ENCODE measurements at places on chromosomes 1 and 21.
A peak's percentile ranks its signal among the peaks of the same experiment; 100 is the strongest.

DNA sequence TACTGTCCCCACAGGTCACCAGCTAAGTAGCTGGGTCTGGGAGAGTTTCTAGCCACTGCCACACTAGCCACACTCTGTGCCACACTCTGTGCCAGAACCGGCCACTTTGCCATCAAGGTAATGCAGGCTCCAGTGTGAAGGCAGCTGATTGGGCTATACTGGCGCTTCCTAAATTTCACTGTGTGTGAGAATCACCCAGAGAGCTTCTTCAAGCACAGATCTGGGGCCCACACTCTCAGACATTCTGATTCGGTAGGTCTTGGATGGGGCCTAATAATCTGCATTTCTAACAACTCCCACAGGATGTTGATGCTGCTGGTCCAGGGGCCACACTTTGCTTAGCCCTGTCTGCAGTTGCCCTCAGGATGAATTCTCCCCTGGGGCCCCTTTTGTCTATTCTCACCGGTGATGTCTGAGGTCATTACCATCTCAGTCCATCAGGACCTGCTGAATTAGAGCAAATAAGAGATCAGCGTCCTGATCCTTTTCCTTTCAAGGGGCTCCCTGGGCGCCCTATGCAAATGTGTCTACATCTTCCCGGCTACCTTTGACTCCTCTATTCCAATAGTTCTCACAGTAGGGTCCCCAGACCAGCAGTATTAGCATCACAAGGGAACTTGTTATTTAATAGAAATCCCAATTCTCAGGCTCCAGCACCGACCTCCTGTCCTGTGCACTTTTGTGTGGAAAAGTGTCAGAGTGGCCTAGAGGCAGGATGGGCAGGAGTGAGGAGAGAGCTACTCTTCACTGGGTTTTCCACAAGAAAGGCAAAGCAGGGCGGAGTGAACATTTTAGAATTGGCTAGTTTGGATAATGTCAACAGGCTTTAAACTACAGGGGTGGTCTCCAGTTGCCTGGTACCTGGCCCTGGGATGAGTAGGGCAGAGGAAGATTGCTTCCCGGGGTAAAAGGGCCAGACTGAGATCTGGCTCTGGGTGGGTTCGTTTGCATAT lies 24.7 kb upstream of the LRRN2 start:
- no peak overlapping the region for H3K27ac ChIP-seq
- DNase-seq, result no peak
- H3K27me3 ChIP-seq, result peaks cover 9% of the 10 kb centered on the region
- peaks cover 8% of the 10 kb centered on the region for H3K4me1 ChIP-seq
- no peak overlapping the region for H3K4me3 ChIP-seq

DNA sequence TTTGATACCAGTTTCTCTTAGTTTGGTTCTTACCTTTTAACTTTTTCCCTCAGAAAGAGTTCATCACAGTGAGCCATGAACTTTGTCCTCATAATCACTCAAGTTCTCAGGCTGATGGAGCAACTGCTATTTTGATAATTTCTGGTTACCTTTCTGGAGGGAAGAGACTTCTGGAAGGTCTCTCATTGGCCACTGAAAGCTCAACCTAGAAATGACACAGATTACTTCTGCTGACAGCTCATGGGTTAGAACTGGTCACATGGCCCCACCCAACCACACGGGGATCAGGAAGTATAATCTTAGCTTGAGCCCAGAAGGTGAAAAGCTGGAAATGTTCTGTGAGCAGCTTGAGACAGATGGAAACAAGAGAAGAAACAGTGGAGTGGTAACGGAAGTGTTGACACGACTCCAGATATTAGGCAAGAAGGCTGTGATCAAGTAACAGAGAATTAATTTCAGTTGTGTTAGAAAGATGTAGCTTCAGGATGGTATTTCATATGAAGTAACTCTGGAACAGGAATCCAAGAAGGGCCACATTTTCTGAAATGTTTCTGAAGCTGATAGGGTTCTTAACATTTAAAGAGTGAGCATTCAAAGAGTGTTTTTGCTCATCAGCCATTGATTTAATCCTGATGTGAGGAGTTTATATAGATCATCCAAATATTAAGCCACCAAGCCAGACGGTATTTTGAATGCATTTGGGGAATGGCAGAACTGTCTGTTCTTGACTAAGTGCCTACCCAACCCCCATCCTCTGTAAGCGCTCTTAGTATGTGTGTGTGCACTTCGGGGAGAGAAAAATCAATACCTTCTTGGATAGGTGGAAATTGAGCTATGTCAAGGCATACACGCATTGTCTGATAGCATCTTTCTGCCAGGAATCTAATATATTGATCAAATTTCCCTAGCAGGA lies 21.9 kb upstream of the XPR1 start:
- peak; percentile 81 for DNase-seq
- H3K27ac ChIP-seq, result peak overlapping the region; percentile 32
- no peaks in the 10 kb centered on the region for H3K27me3 ChIP-seq
- H3K4me1 ChIP-seq, result peaks cover 31% of the 10 kb centered on the region

GRCh38 chr1:63903947-63904610 lies 130.3 kb downstream of the ROR1 start:
- H3K27me3 ChIP-seq, result no peaks in the 10 kb centered on the region
- no peak for DNase-seq
- no peak overlapping the region for H3K4me3 ChIP-seq
- H3K27ac ChIP-seq, result no peak overlapping the region
- H3K4me1 ChIP-seq, result peaks cover 17% of the 10 kb centered on the region
- H3K36me3 ChIP-seq, result no peaks in the 10 kb centered on the region

DNA sequence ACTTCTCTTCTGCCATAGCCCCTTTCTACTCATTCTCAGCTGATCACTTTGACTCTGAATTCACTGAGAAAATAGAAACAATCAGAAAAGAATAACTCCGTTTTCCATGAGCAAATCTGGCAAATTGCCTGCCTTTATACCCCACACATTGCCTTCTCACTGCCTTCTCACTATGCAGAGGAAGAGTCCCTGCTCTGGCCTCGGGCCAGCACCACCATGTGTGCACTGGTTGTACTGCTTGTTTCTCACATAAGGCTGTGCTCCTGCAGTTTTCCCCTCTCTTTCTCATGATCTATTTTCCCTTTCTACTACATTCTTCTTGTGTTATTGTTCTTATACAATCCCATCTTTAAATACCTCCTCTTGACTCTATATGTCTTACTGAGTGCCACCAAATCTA lies 2.3 kb upstream of the HMGCS2 start:
- H3K27me3 ChIP-seq, result no peaks in the 10 kb centered on the region
- peaks cover 25% of the 10 kb centered on the region for H3K4me1 ChIP-seq
- H3K4me3 ChIP-seq, result no peak overlapping the region
- H3K27ac ChIP-seq, result no peak overlapping the region
- peak; percentile 32 for DNase-seq

GRCh38 chr1:77783141-77783540 lies 3.7 kb downstream of the MIGA1 start:
- no peak overlapping the region for H3K27ac ChIP-seq
- peaks cover 5% of the 10 kb centered on the region for H3K4me1 ChIP-seq
- H3K36me3 ChIP-seq, result peaks cover 17% of the 10 kb centered on the region
- DNase-seq, result no peak

Measured in cardiac muscle cell (in vitro differentiated cells and primary cell).